Lower lobe of right lung (tissue), 2 donors: ENCODE measurements at places on chromosomes 16 and 17. TPM values are rescaled to one million over a fixed set of nuclear protein-coding genes. Genes with fewer than 3 reads are reported as not detected.

Gene SLC9A5
- 2.8 TPM for total RNA-seq

Gene CTRB2
- total RNA-seq: 0.44 TPM

Gene KRTAP16-1
- not detected for total RNA-seq

Gene ARL5C
- total RNA-seq: not detected

Gene NLRC5
- 47.5 TPM for total RNA-seq

Gene C17orf107
- total RNA-seq: 2.2 TPM

Gene HLF
- 29.4 TPM for total RNA-seq
